ENCODE measurements at places on chromosomes 2 and 18. TPM values are rescaled to one million over a fixed set of nuclear protein-coding genes. Genes with fewer than 3 reads are reported as not detected.

GRCh38 chr2:225667445-225667844 lies 267.9 kb downstream of the NYAP2 start:
- DNase-seq, result no peak

- no peak for DNase-seq
Observed at GRCh38 chr2:226874749-226875148, 38.9 kb downstream of the RHBDD1 start.

- DNase-seq, result peak; percentile 45
Observed at GRCh38 chr18:27954226-27954625, 222.7 kb downstream of the CDH2 start.

DNA sequence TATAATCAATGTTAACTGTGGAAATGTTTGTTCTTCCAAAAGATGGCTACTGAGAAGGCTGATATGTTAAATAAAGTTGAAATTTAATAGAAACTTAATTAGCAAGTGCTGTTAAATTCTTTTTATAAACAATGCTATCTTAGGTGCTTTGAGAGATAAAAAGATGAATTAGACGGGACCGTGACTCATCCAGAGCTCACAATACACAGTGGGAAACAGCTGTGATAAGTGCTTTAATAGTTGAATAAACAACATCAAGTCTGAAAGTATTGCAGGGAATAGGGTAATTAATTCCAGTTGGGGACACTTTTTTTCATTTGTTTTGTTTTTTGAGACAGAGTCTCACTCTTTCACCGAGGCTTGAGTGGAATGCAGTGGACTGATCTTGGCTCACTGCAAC lies 85.5 kb upstream of the DTNA start:
- no peak for DNase-seq

DNA sequence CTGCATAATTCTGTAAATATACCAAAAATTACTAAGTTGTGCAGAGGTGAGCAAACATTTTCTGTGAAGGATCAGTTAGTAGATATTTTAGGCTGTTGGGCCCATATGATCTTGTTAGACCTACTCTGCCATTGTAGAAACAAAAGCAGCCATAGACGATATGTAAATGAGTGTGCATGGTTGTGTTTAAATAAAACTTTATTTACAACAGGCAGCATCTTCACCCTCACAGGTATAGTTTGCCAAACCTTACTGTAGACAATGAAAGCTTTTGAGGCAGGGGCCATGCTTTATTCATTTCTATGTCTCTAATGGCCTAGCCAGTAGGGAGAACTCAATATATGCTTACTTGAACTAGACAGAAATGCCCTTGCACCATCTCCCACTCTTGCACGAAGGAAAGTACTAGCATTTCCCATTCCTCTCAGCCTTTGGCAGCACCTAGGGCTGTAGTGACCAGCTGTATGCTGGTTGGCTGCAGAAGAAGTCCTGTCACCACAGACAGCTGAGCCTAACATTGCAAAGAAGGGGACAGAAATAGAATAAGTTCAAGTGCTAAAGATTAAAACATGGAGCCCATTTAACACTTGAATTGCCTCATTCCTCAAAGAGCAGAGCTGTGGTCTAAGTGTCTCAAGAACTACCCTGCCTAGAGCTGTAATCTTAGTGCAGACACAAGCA lies 305.1 kb upstream of the MGAT5 start:
- no peak for DNase-seq

DNA sequence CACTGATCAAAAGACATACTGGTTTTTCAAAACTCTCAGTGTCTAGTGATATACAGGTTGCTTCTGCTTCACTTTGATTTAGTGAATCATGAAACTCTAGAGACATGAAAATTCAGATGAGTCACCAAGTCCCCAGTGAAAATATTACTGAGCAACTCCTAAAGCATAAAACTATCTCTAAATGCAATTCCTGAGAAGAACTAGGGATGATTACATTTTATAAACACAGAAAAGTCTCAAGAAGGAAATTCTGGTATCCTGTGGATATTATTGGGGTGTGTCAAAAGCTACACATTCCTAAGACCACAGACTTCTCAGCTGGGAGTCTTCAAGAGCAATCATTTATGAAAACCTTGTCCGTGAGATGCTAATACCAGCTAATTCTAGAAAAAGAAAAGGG lies 9.7 kb downstream of the LRRTM4 start:
- DNase-seq, result no peak

- DNase-seq, result peak; percentile 47
Observed at GRCh38 chr18:59783138-59783537, 85.9 kb upstream of the CCBE1 start.

- no peak for DNase-seq
Observed at GRCh38 chr18:9742524-9743131, 34.5 kb downstream of the RAB31 start.

DNA sequence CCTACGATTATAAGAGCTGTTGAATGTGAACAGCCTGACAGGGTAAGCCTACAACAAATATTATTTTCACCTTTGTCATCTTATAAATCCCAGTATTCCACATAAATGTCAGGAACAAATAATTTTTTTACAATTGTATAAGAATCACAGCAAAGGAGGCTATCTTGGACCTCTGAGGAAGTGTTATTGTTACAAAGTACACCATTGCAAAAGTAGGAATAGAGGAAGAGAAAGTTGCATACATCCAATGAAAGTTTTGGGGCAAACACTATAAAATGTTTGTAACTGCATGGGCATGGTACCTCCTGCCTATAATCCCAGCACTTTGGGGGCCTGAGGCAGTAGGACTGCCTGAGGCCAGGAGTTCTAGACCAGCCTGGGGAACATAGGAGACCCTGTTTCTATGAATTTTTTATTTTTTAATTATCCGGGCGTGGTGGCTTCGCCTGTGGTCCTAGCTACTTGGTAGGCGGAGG lies 715 bp upstream of the MEMO1 start:
- no peak for DNase-seq

DNA sequence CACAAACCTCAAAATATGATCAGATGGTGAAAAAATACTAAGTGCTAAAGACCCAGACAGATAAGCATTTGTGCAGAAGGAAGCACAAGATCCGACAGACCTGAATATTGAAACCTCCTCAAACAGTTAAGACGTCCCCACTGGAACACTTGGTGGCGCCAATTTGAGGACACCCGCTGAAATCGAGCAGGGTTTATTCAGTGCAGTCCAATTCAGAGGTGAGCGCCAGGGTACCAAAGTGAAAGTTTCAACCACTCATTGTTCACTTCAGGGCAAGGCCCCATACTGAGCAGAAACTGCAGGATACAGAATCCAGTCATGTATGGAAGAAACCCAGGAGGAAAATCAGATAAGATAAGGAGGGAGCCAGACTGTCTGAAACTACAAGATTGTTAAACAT lies 417.6 kb downstream of the LRRTM4 start:
- no peak for DNase-seq

GRCh38 chr2:1659951-1660565 lies 84.3 kb downstream of the PXDN start:
- DNase-seq, result no peak

DNA sequence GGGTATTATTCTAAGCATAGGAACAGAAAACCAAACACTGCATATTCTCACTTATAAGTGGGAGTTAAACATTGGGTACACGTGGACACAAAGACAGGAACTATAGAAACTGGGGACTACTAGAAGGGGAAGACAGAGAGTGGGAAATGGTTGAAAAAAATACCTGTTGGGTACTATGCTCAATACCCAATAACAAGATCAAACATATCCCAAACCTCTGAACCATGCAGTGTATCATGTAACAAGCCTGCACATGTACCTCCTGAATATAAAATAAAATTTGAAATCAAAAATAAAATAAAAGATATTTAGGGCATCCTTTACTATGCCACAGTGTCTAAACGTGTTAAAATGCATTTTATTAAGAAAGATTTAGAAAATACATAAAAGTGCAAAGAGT lies 221.0 kb upstream of the TFPI start:
- peak; percentile 55 for DNase-seq

The ALPG gene
- not detected for total RNA-seq

The ST8SIA5 gene
- total RNA-seq, result not detected

The SULT1C4 gene
- not detected for total RNA-seq

The EN1 gene
- 0.33 TPM for total RNA-seq

The FRZB gene
- 0.17 TPM for total RNA-seq

The SMYD5 gene
- 31.7 TPM for total RNA-seq

All from mammary epithelial cell (primary cell).